Activated CD4-positive, alpha-beta T cell treated with anti-CD3 and anti-CD28 coated beads for 36 hours (primary cell): ENCODE measurements at places on chromosomes 7 and 10.
A peak's percentile ranks its signal among the peaks of the same experiment; 100 is the strongest.

DNA sequence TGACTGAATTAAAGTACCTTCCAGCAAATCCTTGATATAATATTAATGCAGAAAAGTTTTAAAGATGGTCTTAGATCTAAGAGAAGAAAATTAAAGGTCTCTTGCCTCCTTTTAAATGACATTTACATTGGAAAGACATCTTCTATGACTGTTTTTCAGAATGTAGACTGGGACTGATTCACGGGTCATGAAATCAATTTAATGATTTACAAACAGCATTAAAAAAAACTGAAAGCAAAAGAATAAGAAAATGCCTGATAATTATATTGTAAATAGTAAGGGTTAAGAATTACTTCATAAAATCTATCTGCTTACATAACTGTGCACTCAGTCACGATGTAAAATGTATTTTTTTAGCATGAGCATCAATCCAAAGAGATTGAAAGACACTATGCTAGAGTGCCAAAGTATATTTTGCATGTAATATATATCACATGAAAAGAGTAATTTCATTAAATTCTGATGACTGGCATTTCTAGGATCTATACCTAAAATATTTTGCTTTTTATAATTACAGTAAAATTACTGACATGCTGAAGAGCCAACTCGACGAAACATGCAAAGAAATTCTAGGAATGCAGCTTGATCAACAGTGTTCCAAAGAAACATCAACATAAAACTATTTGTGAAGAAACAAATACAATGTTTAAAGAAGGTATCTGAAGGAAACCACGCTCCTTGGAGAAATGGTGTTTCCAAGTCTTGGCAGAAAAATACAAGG is 35.1 kb downstream of the RTKN2 start:
- H3K4me3 ChIP-seq: peak overlapping the region; percentile 52
- peaks cover 35% of the 10 kb centered on the region for H3K4me1 ChIP-seq
- H3K27ac ChIP-seq: peak overlapping the region; percentile 82

DNA sequence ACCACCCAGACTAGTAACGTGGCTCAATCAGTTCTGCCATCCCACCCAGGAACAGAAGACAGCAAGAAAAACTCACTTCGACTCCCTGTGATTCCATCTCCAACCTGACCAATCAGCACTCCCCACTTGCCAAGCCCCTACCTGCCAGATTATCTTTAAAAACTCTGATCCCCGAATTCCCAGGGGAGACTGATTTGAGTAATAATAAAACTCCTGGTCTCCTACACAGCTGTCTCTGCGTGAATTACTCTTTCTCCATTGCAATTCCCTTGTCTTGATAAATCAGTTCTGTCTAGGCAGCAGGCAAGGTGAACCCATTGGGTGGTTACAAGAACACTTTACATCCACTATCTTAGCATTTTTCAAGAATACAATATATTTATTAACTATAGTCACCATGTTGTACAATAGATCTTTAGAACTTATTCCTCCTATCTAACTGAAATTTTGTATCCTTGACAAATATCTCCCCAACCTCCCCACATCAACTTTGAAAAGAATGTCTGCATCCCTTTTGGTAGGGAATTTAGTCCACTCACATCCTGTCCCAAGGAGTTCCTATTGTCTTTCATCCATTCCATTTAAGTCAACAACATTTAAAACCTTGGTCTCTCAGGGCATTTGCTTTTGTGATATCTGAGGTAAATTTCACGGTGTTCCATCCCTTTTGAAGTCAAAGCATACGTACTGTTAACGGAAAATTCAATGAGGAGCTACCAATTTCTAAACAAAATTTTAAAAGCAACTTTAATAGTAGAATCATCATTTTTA is 163.7 kb downstream of the MACC1 start:
- H3K27me3 ChIP-seq: no peaks in the 10 kb centered on the region
- DNase-seq: no peak
- no peak overlapping the region for H3K27ac ChIP-seq
- H3K4me1 ChIP-seq: no peaks in the 10 kb centered on the region

GRCh38 chr10:102281102-102281487 is 35.8 kb downstream of the GBF1 start:
- DNase-seq: no peak
- H3K27me3 ChIP-seq: no peaks in the 10 kb centered on the region
- H3K4me1 ChIP-seq: peaks cover 64% of the 10 kb centered on the region
- peaks cover 1% of the 10 kb centered on the region for H3K36me3 ChIP-seq
- peak overlapping the region; percentile 0 for H3K4me3 ChIP-seq
- peak overlapping the region; percentile 72 for H3K27ac ChIP-seq

GRCh38 chr7:21142081-21142480 is 285.8 kb upstream of the SP4 start:
- DNase-seq: no peak
- H3K4me1 ChIP-seq: no peaks in the 10 kb centered on the region
- peaks cover 10% of the 10 kb centered on the region for H3K27me3 ChIP-seq
- H3K36me3 ChIP-seq: no peaks in the 10 kb centered on the region
- H3K4me3 ChIP-seq: no peak overlapping the region

GRCh38 chr7:7908622-7909145 is 59.9 kb upstream of the GLCCI1 start:
- H3K4me3 ChIP-seq: no peak overlapping the region
- no peaks in the 10 kb centered on the region for H3K4me1 ChIP-seq
- H3K27me3 ChIP-seq: no peaks in the 10 kb centered on the region
- no peak for DNase-seq

- no peak overlapping the region for H3K4me3 ChIP-seq
- no peaks in the 10 kb centered on the region for H3K36me3 ChIP-seq
- no peak for DNase-seq
- H3K27me3 ChIP-seq: no peaks in the 10 kb centered on the region
- H3K4me1 ChIP-seq: peaks cover 37% of the 10 kb centered on the region
- H3K27ac ChIP-seq: no peak overlapping the region
Measured at GRCh38 chr10:110459600-110459999, 38.1 kb upstream of the DUSP5 start.

DNA sequence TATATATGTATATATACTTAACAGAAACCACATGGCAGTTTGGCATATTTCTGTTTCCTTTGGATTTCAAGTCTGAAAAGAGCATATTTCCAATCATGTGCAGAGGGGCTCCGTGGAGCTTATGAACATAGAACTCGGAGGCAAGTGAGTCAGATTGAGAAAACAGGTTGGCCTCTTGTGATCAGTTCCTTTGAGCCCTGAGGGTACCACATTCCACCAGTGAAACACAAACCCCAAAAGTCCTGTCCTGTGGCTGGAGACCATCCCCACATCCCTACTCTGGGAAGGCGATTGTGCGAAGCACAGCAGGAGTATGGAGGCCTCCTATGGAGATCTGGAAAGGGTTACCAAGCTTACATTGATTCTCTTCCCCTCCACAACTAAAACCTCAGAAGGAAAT is 196.7 kb upstream of the TMEM72 start:
- H3K4me1 ChIP-seq: no peaks in the 10 kb centered on the region
- no peak overlapping the region for H3K27ac ChIP-seq
- DNase-seq: no peak
- H3K27me3 ChIP-seq: no peaks in the 10 kb centered on the region
- no peaks in the 10 kb centered on the region for H3K36me3 ChIP-seq

DNA sequence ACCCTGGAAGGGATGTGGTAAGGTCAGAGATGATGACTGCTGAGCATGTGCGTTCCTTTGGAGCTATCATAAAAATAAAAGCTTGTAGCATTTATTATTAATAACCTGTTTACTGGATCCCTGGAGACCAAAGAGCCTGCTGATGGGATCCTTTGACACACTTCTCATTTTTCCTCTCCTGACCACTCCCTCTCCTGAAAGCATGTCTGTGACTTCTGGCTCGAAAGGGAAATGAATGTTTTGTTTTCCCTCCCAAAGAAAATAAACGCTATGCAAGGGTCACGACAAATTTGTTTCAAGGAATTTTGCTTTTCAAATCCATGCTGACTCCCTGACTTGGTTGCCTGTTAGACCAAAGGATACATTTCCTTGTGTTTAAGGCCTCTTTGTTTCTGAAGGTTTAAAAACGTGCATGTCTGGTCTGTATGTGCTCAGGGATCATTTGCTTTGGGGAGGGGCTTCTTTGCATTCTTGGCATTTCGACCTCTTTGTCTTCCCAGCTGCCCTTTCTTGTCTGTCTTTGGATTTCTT is 185.1 kb upstream of the AGK start:
- DNase-seq: no peak
- no peak overlapping the region for H3K27ac ChIP-seq
- H3K27me3 ChIP-seq: peaks cover 4% of the 10 kb centered on the region
- H3K4me1 ChIP-seq: no peaks in the 10 kb centered on the region
- H3K36me3 ChIP-seq: no peaks in the 10 kb centered on the region

DNA sequence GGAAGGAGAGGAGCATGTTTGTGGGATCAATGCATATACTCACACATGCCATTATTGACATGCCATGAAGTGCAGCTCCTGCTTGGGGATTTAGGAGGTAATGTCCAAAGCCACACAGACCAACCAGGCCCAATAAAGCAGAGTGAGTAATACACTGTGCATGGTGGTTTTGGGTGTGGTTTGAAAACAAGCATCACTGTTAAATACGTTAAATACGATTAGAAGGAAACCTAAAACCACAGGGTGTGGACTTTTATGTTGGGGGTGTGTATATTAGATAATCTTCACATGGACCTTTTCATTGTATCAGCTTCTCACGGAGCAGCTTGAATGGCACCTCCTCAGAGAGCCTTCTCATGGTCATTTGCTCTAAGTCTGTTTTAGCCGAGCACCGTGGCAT is 10.4 kb upstream of the EIF3A start:
- no peaks in the 10 kb centered on the region for H3K36me3 ChIP-seq
- H3K27ac ChIP-seq: no peak overlapping the region
- H3K4me3 ChIP-seq: no peak overlapping the region
- peaks cover 38% of the 10 kb centered on the region for H3K4me1 ChIP-seq
- no peaks in the 10 kb centered on the region for H3K27me3 ChIP-seq

DNA sequence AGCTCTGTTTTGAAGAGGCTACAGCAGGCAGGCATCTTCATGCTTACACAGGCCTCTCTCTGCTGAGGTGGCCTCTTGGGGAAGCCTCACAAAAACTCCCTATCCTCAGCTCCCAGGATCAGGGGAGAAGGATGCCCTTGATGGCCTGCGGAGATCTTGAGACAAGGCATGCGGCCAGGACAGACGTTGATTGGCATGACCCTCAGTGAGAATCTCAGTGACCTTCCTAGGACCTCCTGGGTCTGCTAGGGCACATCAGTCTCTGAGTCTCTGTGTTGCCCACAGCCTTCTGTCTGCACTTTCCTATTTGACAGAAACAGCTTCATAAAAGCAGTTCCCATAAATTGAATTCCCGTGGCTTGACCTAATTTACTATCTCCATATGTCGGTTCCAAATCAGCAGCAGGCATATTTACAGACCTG is 1005.8 kb upstream of the C7orf33 start:
- H3K36me3 ChIP-seq: no peaks in the 10 kb centered on the region
- H3K27ac ChIP-seq: no peak overlapping the region
- H3K4me3 ChIP-seq: no peak overlapping the region
- no peak for DNase-seq
- no peaks in the 10 kb centered on the region for H3K4me1 ChIP-seq

- no peaks in the 10 kb centered on the region for H3K27me3 ChIP-seq
- peaks cover 30% of the 10 kb centered on the region for H3K4me1 ChIP-seq
- H3K36me3 ChIP-seq: peaks cover 36% of the 10 kb centered on the region
- H3K27ac ChIP-seq: peak within 1 kb of the TSS; percentile 99
- peak; percentile 93 for DNase-seq
Measured at GRCh38 chr7:64313740-64314491, at the start of gene ZNF736. TSS of gene ZNF736 (plus strand) at chr7:64313961. CDS start at chr7:64314151, 190 bp downstream.

GRCh38 chr7:85714043-85714578 is 527.3 kb upstream of the SEMA3D start:
- H3K4me3 ChIP-seq: no peak overlapping the region
- no peaks in the 10 kb centered on the region for H3K36me3 ChIP-seq
- H3K27ac ChIP-seq: no peak overlapping the region
